ENCODE measurements at places on chromosomes 7 and 10. TPM values are rescaled to one million over a fixed set of nuclear protein-coding genes. Genes with fewer than 3 reads are reported as not detected.

GRCh38 chr10:62637249-62638061, 167.1 kb upstream of the ADO start:
- DNase-seq = peak; percentile 61

GRCh38 chr10:12422189-12422588, 72.8 kb downstream of the CAMK1D start:
- DNase-seq = no peak

GRCh38 chr7:94307399-94308048, 87.2 kb upstream of the COL1A2 start:
- no peak for DNase-seq

GRCh38 chr10:3631701-3632330, 153.2 kb downstream of the KLF6 start:
- peak; percentile 37 for DNase-seq

DNA sequence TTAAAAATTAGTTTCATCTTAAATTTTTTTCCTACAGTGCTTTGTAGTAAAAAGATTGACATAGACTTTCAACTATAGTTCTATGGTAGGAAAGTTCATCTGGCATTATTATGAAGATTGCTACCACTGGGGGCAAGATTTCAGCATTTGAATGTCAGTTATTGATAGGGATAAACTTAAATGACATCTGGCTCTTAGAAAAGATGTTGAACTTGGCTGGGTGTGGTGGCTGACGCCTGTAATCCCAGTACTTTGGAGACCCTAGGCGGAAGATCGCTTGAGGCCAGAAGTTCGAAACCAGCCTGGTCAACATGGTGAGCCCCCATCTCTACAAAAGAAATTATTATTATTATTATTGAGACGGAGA, 1.4 kb upstream of the TRA2A start:
- no peak for DNase-seq

DNA sequence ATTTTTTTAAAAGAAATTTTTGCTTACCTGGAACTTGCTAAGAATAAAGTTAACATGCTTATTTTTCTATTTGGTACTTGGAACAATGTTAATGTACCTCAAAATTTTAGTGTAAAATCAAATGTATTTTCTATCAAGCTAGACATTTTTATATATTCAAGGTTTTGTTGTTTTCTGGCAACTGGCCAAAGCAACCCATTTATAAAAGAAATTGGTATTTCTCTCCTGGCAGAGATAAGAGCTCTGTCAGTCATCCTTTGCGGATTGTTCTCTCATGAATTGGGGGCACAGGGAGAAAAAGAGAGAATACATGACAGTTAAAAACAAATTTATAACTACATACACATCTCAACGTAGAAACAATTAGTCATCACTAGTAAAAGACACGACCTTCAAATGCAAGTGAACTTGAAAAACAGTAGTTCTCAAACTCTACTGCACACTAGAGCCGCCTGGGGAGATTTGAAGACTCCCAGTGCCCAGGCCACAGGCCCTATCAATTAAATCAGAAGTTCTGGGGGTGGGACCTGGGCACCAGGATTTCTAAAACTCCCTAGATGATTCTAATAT, 152.4 kb upstream of the LAMB4 start:
- DNase-seq = no peak

- DNase-seq = peak; percentile 96
These were observed 213.5 kb upstream of the ZNF32 start for GRCh38 chr10:43861966-43862751.

- DNase-seq = no peak
These were observed 258.9 kb downstream of the REEP3 start for GRCh38 chr10:63780101-63780500.

DNA sequence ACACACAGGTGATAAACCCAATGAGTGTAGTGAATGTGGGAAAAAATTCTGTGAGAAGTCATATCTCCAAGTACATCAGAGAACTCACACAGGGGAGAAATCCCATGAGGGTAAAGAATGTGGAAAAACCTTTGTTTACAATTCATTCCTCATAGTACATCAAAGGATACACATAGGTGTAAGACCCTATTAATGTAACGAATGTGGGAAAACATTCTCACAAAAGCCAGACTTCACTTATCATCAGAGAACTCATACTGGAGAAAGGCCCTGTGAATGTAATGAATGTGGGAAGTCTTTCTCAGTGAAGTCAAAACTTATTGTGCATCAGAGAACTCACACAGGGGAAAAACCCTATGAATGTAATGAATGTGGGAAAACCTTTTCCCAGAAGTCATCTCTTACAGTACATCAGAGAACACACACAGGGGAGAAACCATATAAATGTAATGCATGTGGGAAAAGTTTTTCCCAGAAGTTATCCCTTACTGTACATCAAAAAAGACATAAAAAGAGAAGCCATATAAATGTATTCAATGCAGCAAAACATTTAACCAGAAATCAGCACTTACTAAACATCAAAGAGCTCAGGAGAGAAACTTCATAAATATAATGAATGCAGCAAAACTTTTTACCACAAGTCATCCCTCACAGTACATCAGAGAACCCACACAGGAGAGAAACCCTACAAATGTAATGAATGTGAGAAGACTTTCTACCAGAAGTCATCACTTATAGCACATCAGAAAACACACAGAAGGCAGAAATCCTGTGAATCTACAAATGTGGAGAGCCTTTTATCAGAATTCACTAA, 49.8 kb downstream of the ZNF239 start:
- no peak for DNase-seq

DNA sequence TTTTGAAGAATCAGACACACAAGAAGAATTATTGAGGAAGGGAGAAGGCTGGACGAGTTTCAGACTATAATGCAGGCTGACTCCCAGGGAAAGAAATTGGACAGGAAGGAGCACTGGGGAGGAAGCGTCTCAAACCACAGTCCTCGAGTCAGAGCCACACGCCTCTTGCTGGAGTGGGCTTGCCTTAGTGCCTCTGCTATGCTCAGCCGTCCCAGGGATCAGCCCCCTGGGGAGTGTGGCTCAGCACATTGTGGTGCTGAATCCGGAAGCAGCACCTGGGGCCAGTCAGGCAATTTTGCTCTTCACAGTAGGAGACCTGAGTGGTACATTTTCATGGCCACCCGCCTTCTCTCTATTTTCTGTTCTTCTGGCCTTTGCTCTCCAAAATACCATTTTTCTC, 67.4 kb upstream of the SLC35G1 start:
- no peak for DNase-seq

GRCh38 chr7:150520145-150520544, 5.5 kb downstream of the GIMAP7 start:
- no peak for DNase-seq

DNA sequence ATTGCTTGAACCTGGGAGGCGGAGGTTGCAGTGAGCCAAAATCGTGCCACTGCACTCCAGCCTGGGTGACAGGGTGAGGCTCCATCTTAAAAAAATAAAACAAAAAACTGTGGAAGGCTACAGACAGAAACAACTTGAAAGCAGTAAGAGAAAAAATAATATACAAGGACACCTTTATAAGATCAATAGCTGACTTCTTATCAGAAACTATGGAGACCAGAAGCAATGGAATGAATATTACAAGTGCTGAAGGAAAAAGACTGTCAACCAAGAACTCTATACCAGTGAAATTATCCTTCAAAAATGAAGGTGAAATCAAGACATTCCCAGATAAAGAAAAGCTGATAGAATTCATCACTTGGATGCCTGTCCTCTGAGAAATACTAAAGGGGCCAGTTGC, 49.0 kb downstream of the RBAK start:
- DNase-seq = no peak

DNA sequence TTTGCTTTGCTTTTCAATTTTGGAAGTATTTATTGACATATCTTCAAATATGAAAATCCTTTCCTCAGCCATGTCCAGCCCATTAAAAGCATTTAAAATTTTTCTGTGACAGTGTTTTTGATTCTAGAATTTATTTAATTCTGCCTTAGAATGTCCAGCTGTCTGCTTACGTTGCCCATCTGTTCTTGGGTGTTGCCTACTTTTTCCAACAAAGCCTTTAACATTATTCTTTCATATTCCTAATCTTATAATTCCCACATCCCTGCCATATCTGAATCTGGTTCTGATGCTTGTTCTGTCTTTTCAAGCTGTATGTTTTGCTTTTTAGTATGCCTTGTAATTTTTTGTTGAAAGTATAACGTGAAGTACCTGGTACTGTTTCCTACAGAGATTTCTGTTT, 204.7 kb upstream of the VSTM2A start:
- DNase-seq = no peak

DNA sequence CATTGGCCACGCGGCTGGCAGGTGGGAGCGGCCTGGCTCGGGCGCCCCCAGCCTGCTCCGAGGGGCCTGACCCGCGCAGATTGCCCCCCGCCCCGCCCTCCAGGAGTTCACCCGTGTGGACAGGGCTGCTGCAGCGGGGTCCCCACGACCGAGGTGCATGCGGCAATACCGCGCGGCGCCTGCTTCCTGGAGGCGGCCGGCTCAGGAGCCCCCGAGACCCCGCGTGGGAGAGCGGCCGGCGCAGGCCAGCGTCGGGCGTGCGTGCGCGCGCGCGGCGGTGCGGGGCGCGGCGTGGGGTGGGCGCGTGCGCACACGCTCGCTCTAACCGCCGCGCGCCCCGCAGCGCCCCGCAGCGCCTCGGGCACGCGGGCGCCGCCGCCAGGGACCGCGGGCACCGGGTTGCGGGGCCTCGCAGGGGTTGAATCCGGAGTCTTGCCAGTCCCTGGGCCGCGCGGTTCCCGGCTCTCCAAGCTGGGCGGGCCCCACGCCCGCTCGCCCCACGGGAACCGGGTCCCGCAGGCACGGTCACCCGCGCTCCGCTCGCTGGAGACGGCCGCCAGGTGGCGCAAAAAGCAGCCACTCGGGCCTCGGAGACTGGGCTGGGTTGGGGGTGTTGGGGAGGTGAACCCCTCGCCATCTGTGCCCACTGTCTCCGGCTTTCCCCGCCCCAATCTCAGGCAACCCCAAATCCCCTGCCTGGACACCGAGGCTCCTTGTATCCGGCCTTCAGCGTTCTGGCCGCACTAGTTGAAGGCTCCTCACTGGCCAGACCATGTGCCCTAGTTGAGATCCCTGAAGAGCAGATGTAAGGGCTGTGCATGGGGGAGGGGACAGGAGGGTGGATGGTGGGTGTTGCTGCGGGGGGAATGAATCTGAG, 1.3 kb upstream of the ACHE start:
- no peak for DNase-seq

GRCh38 chr10:7410862-7411670, at the start of gene SFMBT2:
Gene SFMBT2, minus strand, starts transcription at chr10:7411034. Its CDS starts 29,136 bp downstream, at chr10:7381898.
- DNase-seq = peak; percentile 49

DNA sequence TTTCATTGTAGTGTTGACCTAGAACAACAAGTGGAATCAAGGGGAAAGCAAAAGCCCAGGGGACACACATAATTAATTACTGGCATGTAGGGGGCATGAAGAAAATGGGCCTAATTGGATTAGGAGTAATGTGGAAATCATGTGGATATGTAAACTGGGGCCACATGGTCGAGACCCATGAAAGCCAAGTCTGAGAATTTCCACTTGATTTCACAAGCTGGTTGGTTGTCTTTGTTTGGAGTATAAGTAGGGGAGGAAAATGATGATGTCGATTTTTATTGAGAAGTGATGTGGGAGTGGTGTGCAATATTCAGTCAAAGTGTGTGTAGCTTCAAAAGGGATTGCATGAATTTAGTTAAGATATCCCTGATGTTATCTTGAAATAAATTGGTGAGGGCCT, 131.8 kb downstream of the LRRC4 start:
- no peak for DNase-seq

GRCh38 chr10:75552171-75552570, 120.7 kb downstream of the LRMDA start:
- no peak for DNase-seq

DNA sequence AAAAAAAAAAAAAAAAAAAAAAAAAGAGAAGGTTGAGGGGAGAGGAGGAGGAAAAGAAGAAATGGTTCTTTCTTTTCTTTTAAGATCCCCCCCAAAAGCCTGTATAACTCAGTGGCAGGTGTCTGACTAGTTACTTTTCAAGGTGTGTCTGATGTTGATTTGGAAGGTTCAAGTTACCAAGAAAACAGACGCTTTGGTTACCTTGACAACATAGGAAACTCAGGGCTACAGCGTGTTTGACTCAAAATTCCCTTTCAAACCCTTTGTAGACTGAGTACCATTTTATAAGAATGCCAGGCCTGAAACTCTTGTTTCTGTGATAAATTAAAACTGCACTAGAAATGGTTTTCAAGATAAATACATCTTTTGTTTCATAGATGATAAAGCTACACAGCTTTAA, 286.8 kb downstream of the SKIDA1 start:
- no peak for DNase-seq

GRCh38 chr10:1366811-1367425, 310.7 kb downstream of the WDR37 start:
- no peak for DNase-seq

DNA sequence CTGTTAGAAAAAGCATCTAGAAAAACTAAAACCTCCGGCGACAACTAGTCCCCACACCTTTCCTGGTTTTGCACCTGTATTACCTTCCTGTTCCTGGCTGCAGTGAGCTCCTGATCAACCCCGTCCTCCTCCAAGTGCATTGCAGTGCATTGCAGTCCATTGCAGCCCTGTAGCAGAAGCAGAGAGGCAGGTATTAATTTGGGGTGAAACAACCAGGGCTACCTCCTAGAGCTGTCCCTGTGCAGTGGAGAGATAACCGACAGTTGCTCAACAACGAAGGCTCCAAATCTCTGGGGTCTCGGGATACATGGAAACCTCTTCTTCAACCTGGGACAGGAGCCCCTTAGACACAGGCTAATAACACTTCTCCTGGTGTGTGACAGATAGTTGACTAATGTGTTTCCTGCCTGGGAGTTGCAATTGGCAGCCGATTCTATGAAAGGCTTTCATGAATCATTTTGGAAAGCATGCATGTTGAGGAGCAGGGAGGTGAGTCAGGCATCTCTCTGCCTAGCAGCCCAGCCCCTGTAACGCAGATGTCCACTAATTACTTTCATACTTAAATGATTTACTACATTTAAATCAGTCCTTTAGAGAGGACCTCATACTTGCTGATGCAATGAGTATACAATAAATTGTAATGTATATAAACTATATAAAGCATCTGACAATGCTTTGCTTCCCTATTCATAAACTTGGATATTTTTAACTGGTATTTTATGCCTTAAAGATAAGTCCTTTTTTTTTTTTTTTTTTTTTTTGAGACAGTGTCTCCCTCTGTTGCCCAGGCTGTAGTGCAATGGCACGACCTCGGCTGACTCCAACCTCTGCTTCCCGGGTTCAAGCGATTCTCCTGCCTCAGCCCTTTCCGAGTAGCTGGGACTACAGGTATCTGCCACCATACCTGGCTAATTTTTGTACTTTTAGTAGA, 59.0 kb downstream of the PRR15 start:
- peak; percentile 85 for DNase-seq

GRCh38 chr7:152544971-152545619, 109.3 kb upstream of the KMT2C start:
- no peak for DNase-seq

CACUL1 gene
- 23.5 TPM for total RNA-seq

HELLS gene
- 65.8 TPM for total RNA-seq

CALML5 gene
- total RNA-seq = not detected

CPVL gene
- total RNA-seq = not detected

LEP gene
- total RNA-seq = not detected

GPER1 gene
- 2.0 TPM for total RNA-seq

PPP1R9A gene
- total RNA-seq = not detected

OPALIN gene
- total RNA-seq = not detected
